ENCODE measurements at places on chromosomes 7 and 10.

DNA sequence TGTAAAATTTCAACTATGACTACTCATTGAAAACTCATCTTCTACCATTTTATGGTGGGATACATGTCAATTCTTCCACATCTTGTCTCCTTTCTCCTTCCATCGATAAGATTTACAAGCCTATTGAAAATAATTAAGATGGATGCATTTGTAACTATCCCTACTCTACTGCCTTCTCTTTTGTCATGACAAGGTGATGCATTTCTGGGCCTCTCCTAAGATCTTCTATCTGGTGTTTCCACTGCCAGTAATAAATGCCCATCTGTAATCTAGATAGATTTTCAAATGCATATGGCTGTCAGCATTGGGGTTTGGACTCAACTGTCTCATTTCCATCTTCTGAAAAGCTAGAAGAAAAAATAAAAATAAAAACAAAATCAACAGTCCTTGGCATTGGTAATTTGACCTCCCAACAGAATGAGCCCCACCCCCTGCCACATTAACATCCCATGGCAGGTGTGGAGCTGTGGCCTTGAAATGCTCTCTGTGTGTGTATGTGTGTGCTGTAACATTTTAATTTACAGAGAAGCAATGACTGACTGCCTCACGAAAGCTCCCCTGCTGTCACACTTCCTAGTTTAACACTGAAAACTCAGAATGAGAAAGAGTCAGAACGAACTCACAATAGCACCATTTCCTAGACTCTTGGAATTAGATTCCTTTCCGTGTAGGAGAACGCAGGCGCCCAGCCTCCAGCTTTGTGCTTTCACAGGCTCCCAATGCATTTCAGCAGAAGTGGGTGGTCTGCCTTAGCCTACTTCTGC, 74.2 kb downstream of the RHOBTB1 start:
- no peak for DNase-seq

DNA sequence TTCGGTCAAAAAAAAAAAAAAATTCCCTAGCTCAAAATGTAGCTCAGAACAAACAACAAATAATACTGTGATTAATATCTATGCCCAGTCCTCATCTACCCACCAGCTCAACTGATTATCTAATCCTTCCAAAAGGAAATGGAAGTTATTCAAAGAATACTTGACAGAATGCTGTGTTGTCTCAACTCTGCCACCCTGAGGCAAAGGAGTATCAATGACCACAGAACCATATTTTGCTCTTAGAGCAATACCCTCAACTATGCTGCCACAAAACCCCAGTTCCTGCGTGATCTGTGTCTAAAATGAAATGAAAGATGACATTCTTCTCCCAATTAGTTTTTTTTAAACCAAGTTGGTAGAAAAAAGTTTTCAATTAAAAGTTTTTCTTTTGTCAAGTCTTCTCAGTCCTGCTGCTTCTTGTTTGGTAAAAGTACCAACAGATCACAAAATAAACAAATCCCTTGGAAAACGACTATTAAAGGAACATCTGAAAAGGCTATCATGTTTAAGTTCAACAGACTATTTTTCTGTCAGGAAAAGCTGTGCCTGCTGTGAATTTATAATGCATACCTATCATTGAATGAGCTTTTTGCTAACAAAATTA, 21.6 kb downstream of the RBM28 start:
- DNase-seq, result no peak

DNA sequence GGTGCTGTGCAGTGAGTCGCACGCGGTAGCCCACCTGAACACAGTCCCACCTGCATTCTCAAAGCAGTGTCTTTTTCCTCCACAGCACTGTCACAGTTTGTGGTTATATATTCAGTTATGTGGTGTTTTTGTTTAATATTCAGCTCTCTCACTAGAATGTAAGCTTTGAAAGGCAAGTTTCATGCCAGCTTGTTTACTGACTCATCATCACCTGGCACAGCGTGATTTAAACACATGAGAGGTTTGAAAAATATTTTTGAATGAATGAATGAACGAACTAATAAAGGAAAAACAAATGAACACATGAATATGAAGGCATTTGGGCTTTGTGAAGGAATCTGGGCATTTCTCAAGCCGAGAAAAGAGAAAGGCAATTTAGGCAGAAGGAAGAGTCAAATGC, 51.9 kb upstream of the TM9SF3 start:
- no peak for DNase-seq

DNA sequence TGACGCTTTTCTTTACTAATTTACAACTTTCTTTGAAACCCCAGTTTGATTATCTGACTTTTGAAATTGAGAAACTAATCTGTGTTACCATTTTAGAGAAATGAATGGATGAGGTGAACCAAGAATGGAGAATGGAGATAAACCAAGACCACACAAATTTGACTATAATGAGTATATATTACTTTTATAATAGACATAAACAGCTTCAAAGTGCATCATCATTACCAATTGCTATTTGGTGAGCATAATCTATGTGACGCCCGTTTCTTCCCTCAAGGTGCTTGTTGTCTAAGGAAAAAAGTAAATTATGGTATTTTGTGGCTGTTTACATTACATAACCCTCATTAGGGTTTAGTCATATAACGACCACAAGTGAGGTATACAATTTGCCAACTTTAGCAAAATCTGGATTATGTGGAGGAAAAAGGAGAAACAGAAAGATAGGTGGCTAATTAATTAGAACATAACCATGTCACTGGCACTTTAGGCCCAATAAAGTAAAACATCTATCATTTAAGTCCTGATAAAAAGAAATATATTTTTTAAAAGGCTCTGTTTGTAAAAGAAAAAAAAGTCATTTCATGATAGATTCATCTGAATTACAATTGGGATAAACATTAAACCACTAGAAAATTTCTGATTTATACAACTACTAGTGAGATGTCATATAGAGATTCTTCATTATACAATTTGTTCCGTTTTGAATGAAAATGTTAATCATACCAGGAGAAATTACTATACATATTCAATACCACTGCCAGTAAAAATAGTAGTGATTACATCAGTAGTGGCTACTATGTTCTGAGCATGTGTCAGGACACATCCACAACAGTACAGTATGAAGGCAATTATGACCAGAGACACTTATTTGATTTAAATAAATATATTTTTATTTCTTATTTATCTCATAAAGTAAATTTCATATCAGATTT, 118.2 kb upstream of the FAM133B start:
- DNase-seq, result no peak

GRCh38 chr7:48085433-48085791, 3.7 kb upstream of the UPP1 start:
- DNase-seq, result no peak

Measured in epithelial cell of proximal tubule (primary cell).